ENCODE measurements at places on chromosomes 6 and 20.
A peak's percentile ranks its signal among the peaks of the same experiment; 100 is the strongest.

DNA sequence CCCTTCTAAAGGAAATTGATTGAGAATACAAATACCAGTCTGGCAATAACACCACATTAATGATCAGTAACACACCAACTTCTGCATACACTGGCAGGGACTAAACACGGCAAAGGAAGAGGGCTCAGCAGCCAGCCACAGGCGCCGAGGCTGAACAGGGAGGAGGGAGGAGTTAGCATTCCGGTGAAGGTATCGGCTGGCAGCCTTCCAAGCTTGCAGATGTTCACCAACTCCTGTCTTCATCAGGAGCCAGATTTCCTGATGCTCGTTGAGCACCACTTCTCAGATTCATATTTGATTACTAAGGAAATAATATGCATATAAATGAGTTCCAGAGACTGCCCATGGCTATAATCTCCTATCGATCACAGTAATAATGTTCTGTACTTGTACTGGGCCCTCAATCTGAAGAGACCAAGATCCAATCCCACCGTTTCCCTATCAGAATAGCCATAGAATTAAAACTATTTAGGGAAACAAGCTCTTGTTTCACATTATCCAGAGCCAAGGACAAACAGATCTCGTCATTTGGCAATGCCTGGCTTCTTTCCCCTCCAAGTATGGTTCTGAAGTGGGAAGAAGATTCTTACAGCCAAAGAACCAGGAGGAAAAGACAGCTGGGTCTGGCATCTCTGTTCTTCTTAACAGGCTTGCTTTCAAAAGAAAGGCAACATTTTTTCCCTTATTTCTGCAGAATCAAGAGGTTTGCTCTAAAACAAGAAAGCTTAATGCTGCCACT is 42.2 kb downstream of the GFOD1 start:
- DNase-seq = no peak

GRCh38 chr20:45592574-45593189 is 13.6 kb upstream of the WFDC8 start:
- DNase-seq = peak; percentile 33

GRCh38 chr20:63574156-63574828 is at the start of gene HELZ2:
HELZ2 (minus strand) TSS chr20:63574239; CDS start chr20:63572385, 1,854 bp downstream.
- peak; percentile 90 for DNase-seq

- no peak for DNase-seq
Observed at GRCh38 chr6:389143-389542, 2.4 kb upstream of the IRF4 start.

DNA sequence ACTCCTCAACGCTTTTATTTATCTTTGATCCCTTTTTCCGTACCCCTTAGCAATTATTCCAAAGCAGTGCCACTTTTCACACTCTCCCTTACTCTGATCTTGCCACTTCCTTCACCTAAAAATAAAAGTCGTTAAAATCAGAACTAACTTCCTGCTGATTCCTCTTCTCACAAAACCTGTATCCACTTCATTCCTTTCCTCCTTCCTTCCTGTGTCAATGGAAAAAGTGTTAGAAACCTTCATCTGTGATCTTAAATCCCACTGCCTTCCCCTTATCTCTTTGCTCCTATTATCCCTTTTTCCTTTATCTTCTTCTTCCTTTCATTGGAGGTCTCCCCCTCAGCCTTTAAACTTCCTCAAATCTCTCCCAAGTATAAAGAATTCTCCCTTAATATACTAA is 49.2 kb downstream of the GOPC start:
- no peak for DNase-seq

GRCh38 chr6:105569706-105570105 is 166.8 kb upstream of the PREP start:
- no peak for DNase-seq

- DNase-seq = no peak
Observed at GRCh38 chr6:76003686-76004085, 68.8 kb downstream of the IMPG1 start.

GRCh38 chr6:160058603-160059215 is 62.9 kb upstream of the SLC22A1 start:
- DNase-seq = no peak

- DNase-seq = peak; percentile 83
Observed at GRCh38 chr20:36217226-36217625, 19.1 kb upstream of the AAR2 start.

- DNase-seq = no peak
Observed at GRCh38 chr20:44970243-44970757, 4.0 kb downstream of the STK4 start.

DNA sequence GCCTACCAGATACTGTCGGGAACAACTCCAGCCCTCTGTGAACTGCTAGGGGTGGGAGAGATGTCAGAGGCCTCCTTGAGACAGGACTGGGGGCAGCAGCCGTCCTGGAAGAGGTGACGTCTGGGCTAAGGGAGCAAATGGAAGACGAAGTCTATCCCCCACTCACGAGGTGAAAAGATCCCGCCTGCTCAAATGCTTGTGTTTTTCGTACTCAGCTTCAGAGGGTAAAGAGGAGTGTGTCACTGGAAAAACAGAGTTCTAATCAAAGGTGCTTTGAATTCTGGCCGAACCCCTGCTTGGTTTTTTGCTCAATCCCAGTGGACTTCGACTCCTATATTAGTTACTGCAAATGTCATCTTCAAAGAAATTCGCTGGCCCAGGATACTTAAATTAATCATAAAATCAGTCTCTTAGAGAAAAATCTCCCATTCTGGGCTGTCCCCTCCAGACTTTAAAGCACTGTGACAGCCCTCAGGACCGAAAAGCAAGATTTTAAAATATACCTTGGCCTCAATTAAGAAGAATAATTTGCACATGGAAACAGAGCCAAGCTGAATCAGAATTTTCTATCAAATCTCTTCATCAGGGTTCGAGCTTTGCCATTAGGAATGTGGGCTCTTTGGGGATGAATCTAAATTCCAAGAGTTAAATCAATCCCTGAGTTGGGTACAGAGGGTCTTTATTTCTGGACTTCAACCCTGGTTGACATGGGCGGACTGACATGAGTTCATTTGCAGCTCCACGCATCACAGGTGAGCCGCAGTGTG is 61.8 kb upstream of the AFDN start:
- DNase-seq = no peak

DNA sequence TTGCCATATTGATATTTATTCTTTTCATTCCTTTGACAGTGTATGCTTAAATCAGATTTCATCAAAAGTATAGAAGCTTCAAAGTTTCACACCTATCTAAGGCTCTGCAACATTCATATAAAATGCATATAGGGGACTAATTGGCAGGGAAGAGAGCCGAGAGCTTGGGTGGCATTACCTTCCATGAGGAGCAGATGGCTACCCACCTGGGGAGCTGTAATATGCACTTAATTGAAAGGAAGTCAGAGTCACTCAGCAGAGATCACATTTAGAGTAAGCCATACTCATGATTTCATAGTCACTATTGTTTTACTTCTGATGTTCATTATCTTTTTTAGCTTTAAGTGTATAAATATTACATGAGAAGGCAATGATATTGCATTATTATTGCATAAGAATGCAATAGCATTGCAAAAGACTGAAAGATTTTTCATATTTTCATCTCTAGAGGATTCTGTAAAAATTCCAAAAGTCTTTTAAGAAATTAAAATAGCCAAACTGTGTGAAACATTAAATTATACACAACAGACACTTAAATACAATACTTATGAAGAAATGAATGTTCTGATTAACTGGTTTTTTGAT is 1305.2 kb downstream of the EPHA7 start:
- no peak for DNase-seq

DNA sequence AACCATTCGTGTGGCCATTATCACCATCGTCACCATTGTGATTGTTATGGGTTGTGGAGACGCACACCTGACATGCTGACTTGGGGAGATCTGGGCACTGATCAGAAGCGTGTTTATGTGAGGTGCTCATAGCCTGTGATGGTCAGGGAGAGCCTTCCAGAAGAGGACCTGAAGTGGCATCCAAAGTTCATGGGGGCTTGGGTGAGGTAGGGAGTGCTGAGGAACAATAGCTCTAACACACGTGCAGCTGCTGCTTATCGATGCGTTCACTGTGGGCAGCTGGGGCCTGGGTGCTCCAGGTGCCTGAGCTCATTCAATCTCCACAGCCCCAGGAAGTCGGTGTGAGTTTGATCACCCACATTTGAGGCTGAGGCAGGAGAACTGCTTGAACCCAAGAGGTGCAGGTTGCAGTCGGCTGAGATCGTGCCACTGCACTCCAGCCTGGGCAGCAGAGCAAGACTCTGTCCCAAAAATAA is 227.3 kb downstream of the PREX1 start:
- DNase-seq = no peak

DNA sequence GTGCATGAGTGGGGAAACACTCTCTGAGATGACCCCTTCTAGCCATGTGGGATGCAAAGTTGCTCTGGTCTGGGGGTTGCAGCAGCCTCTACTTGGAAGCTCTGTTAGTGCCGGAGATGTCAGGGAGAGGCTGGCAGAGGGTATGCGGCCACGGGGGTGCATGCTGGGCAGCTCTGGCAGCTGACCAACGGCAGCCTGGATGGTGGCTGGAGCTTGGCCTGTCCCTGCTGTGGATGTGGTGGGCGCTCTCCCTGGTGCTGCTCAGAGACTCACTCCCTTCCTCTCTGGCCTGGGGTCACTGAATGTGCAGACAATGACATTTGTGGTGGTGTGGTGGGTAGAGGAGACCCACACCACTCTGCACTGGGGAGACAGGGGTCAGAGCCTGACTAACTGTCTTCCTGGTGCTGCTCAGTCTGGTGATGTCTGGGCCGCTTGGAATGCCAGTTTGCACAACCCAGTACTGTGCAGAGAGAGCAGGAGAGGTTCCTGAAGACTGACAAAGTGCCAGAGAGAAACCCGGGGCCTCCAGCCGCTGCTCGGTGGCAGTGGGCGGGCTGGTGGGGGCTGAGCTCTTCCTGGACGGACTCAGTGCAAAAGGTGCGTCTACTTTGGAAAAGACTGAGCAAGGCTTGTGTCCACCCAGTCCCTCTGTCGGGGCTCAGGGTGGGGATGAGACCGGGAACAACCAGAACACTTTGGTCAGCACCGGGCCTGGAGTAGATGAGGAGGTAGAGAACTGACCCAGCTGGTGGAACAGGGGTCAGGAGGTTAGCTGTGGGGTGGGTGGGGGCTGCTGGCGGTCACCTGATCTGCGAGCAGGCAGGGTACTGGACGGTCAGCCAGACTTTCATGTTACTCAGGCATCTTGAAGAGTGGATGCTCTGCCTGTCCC is 2.7 kb downstream of the MYT1 start:
- DNase-seq = no peak

GRCh38 chr6:54085047-54085446 is 26.2 kb upstream of the MLIP start:
- no peak for DNase-seq

All from T47D (cell line).